Hair follicle dermal papilla cell (primary cell): ENCODE measurements at places on chromosomes 1 and 21. TPM values are rescaled to one million over a fixed set of nuclear protein-coding genes. Genes with fewer than 3 reads are reported as not detected.

The BRINP3 gene
- total RNA-seq = 0.16 TPM in 1 of 2 replicates, not detected in the other

The SZT2 gene
- total RNA-seq = 43.7 and 53.1 TPM in 2 replicates

The MYBPH gene
- total RNA-seq = not detected in 2 replicates

The TBX19 gene
- total RNA-seq = 2.4 and 3.5 TPM in 2 replicates

The CCDC17 gene
- total RNA-seq = 0.61 and 3.1 TPM in 2 replicates

The RXFP4 gene
- total RNA-seq = not detected in 2 replicates

The UAP1 gene
- 94.3 and 97.9 TPM in 2 replicates for total RNA-seq

The TDRKH gene
- total RNA-seq = 1.9 TPM in 2 replicates

The CLDN17 gene
- total RNA-seq = not detected in 2 replicates
